ENCODE measurements at places on chromosomes 16 and 17.

DNA sequence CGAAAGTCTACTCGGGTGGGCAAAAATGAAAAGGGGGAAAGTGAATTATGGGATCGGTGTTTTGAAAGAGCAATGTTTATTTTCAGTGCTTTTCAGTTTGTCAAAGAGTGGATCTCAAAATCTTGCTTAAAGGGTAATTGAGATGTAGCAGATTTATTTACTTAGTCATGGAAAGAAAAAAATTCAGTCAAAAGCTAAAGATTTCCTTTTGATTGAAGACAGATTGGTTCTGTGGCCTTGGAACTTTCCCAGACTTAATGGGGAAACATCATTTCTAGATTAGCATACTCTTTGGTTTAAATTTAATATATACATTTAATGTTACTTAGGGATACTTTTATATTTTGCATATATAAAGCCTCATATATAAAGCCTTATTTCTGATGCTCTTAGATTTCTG, 20.6 kb downstream of the PRKAR1A start:
- DNase-seq = no peak

- DNase-seq = no peak
Observed at GRCh38 chr16:67296420-67296819, 17.1 kb downstream of the PLEKHG4 start.

GRCh38 chr17:68175905-68176304, 71.9 kb upstream of the AMZ2 start:
- DNase-seq = no peak

DNA sequence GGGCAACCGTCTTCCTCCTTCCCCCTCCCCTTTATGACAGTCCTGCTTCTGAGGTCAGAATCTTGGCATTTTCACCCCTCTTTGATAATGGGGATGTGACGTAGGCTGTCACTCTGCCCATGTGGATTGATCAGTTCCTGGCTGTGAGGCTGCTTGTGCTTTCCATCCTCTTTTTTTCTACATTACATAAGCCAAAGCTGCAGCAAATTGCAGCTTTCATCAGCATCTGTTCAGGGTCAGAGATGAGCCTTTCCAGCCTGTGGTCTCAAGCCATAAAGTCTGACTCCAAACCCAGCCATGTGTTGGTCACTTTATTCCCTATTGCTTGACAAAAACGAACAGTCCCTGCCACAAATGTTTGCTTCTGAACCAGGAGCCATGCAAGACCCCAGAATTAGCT, 535.1 kb downstream of the CDH11 start:
- no peak for DNase-seq

DNA sequence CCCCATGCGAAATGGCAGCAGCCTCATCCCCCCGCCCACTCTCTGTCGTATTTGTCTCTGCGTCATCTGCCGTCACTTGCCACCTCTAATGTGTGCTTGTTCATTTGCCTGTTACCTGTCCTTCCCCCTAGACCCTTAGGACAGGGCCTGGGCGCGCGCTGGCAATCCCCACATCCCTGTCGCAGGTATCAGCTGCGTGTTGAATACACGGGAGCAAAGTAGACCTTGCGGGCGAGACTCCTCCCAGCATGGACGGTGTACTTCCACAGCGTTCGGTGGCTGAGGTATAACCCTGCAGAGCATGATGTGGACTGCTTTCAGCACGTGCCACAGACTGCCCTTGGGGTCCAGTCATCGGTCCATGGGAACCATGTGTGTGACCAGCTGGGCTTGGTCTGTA, 170.1 kb upstream of the CHMP6 start:
- no peak for DNase-seq

GRCh38 chr16:15996432-15997109, 47.2 kb downstream of the ABCC1 start:
- no peak for DNase-seq

- no peak for DNase-seq
Observed at GRCh38 chr17:77098884-77099545, 41.8 kb upstream of the SEC14L1 start.

DNA sequence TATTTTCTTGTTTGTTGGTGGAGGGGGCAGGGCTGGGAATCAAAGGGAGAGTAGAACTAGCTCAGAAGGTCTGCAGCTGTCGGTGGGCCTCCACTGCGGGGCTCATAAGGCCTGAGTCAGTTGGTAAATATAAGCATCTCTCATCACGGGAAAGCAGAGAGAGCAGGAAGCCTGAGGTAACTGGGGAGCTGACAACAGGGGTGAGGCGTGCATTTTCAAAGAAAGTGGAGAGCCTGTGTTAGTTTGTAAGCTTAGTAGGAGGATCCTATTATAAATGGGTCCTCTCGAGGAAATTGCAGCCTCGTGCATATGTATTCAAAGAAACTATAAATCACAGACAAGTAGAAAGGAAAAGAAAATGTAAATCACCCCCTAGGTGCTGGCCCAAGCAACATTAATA, 221.0 kb upstream of the CDH13 start:
- no peak for DNase-seq

DNA sequence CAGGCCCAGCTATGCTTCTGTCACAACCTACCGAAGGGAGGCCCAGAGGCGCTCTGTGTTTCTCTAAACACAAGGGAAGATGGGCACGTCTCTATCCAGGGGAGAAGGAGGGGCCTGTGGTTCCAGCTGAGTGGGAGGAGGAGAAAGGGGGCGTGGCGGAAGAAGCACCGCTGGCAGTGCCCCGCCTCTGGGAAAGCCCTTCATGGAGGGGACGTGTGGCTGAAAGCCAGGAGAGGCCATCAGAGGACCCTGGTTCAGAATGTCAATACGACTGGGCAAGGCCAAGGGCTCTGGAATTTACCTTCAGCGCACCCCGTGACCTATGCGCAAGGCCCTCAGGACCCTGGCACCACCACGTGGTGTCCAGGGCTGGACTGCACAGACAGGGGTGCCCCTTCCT, 12.3 kb upstream of the SLC38A8 start:
- no peak for DNase-seq

- DNase-seq = peak; percentile 51
Observed at GRCh38 chr16:70298988-70299938, at the start of gene DDX19B. DDX19B (plus strand) TSS chr16:70299186; CDS start chr16:70299298, 112 bp downstream.

- no peak for DNase-seq
Observed at GRCh38 chr16:14070555-14070876, 603 bp upstream of the MRTFB start.

GRCh38 chr17:4607773-4608187, 23.5 kb downstream of the SMTNL2 start:
- no peak for DNase-seq

GRCh38 chr16:68251832-68252231, 6.7 kb downstream of the PLA2G15 start:
- DNase-seq = no peak

DNA sequence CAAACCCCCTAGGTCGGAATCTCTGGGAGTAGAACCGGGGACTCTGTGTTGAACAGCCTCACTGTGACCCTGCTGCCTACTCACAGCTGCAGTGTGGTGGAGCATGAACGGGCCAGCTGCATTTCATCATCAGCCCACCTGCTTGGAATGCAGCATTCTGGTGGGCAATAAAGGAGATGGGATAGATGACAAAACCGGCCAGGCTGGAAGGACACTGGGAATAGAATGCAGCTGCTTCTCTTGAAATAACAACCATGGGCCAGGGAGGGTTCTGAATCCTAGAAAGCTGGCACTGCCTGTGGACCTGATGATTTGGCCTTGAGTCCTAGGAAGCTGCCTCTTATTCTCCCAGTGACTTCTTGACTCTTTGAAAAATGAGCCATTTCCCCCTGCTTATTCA, 23.5 kb downstream of the CFAP97D1 start:
- no peak for DNase-seq

DNA sequence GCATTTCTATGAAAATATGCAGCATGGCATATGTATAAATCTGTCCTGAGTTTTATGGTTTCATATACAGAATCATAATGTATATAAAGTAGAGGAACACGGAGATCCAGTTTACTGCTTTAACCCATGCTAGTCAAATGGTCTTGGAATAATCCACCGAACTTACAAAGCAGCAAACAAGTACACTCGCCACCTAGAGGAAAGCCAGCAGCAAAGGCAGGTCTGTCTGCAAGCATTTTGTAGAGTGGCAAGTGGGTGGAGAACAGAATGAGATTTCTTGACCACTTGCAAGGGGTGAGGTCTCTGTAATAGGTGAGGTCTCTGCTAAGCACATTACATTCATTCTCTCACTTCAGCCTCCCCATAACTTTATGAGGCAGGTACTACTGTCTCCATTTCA, 308.3 kb downstream of the CA10 start:
- DNase-seq = no peak

- no peak for DNase-seq
Observed at GRCh38 chr17:56480501-56480900, 113.0 kb upstream of the NOG start.

- no peak for DNase-seq
Observed at GRCh38 chr16:80554033-80554432, 13.2 kb downstream of the DYNLRB2 start.

- no peak for DNase-seq
Observed at GRCh38 chr17:48278760-48279491, 151.1 kb downstream of the SKAP1 start.

DNA sequence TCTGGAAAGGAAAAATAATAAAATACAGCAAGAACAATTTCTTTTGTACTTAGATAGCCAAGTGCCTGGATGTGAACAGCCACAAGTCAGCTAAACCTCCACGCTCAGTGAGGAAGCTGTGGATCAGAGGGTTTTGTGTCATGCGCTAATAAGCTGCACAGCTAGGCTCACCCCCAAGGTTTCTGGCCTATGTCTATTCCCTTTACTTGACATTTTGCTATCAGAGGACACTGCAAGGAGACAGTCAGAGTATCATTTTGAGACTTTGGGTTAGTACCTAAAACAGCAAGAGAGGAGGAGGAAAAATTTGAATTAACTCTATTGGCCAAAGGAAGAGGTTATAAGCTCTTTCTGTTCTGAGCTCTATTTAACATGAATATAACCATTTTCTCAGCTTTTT, 139.3 kb downstream of the KCNJ2 start:
- no peak for DNase-seq

GRCh38 chr16:2790631-2791030, 3.3 kb upstream of the PRSS33 start:
- DNase-seq = no peak

GRCh38 chr17:45451131-45451530, 18.5 kb upstream of the ARHGAP27 start:
- DNase-seq = no peak

DNA sequence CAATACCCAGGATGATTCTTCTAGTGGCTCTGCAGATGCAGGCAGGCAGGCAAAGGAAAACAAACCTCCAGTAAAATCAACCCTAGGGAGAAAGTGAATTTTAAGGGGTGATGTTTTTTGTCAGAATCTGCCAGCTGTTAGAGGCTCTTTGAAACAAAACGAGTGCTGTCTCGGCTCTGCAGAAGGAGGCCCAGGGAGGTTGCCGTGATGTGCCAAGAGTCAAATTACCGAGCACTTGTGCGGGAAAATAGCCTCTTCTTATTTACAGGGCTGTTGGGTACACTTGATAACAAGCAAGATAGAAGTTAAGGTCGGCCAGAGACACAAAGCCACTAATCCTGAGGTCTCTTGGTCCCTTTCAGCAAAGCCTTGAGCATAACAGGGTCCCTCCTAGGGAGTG, 68.9 kb upstream of the EEF2KMT start:
- DNase-seq = no peak

GRCh38 chr16:58393138-58393504, 850 bp downstream of the GINS3 start:
- DNase-seq = no peak

DNA sequence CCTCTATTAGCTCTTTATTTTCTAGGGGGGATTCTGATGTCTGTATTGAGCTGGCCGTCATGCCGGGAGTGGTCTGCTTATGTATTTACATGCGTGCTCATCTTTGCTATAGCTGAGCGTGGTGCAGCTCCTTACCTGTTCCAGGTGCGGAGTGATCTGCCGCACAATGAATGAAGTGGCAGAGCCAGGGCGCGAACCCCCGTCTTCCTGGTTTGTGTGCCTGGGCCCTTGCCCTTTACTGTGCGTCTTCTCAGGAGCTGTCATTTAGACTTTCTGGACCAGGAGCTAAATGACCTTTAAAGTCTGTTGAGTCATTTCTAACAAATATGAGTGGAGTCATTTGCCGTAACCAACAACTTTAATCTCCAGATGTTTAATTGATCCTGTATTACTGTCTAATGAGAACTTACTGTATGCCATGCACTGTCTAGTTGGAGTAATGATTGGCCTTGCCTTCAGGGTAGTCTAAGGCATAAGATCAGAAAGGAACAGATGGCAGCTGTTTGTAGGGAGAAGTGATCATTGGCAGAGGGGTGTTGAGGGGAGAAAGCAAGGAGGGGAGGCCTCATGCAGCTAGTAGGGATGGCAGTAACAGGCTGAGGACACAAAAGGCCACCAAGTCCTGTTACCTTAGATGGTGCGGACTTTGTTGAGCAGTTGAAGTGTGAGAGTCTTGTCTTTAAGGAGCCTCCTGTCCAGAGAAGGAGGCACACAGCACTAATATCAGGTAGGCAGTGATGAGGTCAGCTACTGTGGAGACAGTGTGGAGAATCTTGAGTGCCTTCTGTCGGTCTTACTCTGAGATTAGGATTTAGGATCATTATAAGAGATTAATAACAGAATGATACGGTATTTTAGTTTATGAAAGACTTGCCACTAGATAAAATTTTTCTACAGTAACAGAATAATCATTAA, 53.9 kb downstream of the USP10 start:
- DNase-seq = no peak

DNA sequence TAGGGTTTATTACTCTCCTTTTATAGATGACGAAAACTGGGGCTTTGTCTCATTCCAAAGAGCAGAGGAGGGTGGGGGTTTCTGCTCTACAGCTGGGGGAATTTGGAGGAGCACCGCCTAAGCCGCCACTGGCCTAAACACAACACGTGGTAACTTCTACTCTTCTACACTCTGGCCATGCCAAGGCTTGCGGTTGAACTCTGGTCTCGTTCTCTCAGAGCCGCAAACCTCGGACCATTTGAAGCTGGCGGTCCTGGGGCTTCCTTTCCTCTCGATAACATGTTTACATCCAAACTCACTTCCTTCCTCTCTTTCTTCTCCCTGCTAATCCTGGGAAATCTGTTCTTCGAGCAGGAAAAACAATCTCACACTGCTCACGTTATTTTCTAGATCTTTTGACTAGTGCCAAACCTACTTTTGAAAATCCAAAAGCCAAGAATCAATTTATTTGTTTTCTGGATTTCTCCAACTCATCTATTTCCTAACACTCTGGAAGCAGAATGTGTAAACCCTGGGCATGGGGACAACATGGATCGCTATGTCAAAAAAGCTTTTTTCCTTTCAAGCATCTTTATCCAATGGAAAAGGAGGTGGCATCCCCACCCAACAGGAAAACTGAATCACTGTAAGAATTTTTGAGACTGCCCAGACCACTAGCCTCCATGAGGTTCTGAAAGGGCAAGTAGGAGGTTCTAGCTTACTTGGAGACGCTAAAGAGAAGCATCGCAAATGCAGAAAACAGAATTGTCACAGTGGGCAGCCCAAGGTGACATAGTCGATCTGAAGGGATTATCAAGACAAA, 13.6 kb upstream of the EEF2K start:
- peak; percentile 62 for DNase-seq

DNA sequence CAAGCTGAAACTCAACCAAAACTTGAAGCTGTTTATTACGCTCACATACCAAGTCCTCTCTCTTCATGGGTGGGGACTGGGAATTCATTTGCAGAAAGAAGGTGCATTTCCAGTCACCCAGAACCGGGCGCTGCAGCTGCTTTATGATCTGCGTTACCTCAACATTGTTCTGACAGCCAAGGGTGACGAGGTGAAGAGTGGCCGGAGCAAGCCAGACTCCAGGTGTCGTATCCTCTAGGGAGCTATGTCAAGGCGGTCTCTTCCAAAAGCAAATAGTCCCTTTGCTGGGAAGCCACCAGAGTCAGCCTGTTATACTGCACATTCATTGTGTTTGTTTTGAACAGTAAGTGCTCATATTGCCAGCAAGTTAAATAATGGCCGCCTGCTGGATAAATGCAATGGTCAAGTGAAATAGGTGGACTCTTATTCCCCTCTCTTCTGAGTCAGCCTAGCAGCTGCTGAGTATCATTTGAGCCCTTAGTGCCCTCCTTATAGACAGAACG, 12.7 kb downstream of the COG1 start:
- no peak for DNase-seq
